ENCODE measurements at places on chromosomes 11 and 22.

GRCh38 chr22:35192129-35192918, 65.0 kb upstream of the HMGXB4 start:
- DNase-seq = no peak

DNA sequence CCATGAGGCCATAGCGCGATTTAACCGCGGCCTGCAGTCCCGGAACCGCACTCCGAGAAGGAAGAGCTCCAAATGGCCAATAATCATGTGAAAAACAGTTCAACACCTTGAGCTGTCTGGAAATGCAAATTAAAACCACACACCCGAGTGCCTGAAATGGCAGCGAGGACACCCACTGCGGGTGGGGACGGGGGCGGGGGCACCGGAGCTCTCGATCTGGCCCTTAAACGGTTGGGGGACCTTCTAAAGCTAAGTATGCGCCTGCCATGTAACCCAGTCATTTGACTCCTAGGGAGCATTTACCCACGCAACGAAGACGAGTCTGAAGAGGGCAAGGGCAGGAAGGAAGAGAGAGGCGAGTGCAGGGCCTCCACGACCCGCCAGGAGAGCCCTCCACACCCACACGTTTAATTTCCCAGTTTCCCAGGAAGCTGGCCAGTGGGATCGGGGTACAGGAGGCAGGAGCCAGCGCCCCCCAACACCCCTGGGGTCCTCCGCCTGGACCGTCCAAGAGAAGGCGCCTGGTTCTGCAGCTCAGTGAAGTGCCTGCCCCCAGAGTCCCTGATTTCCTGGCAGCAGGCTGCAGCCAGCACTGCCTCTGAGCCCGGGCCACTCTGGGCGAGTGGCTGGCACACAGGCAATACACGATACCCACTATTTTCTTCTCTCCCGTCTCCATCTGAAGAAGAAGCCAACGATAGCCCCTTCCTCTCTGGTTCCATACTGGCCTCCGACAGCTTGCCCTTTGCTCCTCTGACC, 1.7 kb downstream of the TTLL8 start:
- DNase-seq = no peak

GRCh38 chr11:57379732-57380131, 1.2 kb downstream of the PRG3 start:
- DNase-seq = no peak

GRCh38 chr11:2891326-2892214, 6.0 kb upstream of the CDKN1C start:
- DNase-seq = no peak

DNA sequence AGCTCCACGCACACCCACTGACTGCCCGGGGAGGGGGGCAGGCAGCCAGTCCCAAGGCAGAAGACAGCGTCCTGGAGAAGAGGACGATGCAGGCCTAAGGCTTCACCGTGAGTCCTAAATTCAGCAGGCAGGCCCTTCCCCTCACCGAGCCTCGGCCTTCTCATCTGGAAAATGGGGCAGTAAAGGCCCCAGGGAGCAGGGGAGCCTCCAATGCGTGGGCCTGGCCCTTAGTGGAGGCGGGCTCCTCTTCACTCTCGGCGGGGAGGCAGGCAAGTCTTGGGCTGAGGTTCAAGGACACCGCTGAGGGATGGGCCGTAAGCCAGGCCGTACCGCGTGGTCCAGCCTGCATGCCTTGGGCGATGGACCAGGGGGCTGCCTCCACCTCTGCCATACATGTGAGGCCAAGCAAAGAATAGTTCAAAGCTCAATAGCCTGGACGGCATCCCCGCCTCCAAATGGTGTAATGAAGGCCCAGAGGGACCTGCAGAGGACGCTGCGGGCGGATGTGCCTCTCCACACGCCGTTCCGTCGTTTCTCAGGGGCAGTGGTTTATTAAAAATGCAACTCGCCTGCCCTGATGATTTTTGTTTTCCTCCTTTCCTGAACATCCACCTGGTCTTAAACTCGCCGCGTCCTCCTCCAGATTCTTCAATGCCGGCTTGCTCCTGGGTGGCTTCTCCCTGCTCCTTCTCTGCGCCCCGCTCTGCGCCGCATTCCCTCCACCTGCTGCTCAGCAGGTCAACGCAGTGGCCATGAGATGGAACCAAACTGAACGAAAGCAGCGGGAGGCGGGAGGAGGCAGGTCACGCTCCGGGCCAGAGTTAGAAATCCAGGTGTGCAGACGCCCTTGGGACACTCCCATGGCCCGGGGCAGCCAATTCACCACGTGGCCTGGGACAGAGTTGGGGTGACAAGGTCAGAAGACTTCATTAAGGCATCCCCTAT, 627.8 kb downstream of the TBC1D22A start:
- DNase-seq = no peak

- DNase-seq = peak; percentile 71
Observed at GRCh38 chr11:46361283-46362155, 14.3 kb downstream of the DGKZ start.

DNA sequence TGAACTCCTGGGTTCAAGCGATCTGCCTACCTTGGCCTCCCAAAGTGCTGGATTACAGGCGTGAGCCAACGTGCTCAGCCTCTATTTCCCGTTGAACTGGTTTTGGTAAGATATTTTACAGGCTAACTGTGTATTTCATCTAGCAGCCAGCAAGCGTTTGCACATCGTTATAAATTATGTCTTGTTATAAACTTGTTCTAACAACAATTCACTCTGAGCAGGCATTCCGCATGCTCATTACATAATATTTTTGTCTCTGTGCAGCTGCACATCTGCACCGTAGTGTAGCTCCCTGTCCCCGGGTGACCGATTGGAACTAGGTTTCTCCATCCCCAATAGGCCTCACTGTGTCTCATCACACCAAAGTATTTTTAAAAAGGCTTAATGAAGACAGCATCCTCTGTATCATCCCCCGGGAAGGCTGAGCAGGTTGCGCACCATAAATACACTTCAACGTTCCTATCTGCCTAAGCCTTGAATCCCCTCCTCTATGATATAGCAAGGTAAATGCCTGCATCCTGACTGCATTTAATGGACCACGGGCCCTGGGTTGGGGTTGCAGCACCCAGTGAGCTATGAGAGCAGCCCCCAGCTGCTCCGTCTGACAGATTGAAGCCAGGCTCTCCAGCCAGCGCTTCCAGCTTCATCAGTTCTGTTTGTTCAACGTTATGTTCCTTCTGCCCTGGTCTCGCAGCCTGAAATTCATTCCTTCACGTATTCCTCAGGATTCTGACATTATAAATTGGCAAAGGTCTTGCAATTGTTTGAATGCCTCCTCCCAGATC, 47.7 kb downstream of the TST start:
- no peak for DNase-seq

GRCh38 chr11:15563054-15563453, 448.3 kb downstream of the INSC start:
- DNase-seq = no peak

DNA sequence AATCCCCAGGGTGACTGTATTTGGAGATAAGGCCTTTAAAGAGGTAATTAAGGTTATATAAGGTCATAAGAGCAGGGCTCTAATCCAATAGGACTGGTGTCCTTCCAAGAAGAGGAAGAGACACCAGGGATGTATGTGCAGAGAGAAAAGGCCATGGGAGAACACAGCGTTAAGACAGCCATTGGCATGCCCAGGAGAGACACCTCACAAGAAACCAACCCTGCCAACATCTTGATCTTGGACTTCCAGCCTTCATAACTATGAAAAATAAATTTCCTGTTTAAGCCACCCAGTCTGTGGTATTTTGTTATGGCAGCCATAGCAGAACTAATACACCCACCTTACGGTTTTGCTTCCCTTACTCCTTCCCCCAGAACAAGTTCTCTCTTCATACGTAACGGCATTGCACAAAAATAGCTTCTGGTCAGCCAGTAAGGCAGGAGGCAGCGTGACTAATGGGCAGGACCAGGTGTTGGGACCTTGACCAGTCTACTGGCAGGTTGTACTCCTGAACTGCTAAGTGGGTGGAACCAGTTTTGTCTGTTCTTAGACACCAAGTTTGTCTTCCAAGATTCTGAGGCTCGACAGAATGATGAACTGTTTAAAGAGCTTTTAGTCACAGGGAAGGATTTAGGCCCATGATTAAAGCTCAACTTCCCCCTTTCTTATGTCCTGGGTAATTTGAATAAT, 31.9 kb upstream of the UPB1 start:
- DNase-seq = no peak

DNA sequence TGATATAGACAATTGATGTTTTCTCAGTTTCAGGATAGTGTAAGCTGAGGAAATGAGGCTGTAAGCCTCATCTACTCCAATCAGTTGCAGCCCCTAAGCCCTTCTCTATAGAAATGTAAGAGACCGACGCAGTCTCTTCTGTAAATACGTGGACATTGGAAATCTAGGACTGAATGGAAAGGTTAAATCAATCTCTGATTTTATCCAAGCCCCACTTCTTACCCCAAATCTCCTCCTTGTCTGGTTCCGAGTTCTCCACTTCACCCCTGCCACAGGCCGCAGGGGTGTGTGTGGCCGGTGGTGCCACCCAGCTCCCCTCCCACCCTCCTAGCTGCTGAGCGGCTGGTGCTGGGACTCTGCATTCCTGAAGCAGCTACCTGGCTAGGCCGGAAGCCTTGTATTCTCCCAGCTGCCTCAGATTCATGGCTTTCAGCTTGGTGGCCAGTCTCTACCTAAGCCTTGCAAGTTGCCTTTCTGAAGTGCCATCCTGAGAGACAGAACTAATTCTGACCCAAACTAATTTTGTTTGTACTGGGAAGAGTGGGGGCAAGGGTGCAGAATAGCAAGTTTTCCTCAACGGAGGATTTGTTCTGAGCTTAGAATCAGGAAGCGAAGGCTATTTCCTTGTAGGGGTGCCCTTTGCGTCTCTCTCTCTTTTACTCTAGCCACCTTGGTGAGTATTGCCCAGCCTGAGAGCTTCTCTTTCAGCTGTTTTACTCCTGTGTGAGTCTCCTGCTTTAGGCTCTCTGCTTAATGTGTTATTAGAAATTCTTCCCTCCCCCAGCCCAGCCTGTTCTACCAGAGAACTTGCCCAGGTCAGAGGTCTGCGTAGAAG, 749 bp downstream of the VWA5A start:
- no peak for DNase-seq

- no peak for DNase-seq
Observed at GRCh38 chr11:77470504-77470903, 3.4 kb downstream of the PAK1 start.

GRCh38 chr11:75276186-75276585, 35.6 kb downstream of the TPBGL start:
- no peak for DNase-seq

- DNase-seq = no peak
Observed at GRCh38 chr11:32173977-32174376, 83.1 kb downstream of the RCN1 start.

DNA sequence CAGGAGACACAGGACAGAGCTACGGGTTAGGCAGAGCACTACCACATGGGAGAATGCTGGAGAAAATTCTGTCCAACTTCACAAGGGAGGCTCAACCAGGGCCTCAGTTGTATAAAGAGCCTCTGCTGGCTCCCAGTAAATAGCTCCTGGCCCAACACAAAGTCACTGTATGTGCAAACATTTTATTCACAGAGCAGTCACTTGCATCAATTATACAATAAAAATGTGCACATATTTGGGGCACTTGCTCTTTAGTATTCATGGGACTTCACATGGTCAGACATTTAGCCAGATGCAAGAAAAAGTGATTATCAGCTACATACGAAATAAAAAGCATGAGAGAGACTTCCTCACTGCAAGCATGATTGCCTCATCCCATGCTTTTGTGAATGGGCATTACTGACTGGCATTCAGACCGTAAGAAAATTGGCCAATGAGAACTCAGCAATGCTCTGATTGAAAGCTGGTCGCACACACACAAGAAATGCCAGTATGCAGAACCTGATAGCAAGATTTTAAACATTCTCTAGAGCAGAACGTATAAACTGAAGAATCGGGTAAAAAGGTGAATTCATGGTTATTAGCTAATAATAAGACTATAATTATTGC, 39.4 kb downstream of the BLID start:
- no peak for DNase-seq

DNA sequence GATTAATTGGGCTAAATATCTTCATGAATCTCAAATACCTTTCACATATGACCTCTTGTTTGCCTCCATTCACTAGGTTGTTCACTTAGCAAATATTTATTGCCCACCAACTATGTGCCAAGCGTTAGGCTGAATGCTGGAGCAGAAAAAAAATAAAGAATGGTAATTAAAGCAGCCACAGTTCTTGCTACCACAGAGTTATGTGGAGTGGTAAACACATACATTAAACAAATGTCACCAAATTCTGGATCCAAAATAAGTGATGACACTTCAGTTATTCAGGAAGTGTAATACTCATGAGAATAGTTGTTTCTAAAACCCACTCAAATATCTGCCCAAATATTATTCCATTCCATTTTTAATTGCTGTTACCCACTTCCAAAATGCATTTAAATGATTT, 128.4 kb downstream of the GRIA4 start:
- DNase-seq = no peak

DNA sequence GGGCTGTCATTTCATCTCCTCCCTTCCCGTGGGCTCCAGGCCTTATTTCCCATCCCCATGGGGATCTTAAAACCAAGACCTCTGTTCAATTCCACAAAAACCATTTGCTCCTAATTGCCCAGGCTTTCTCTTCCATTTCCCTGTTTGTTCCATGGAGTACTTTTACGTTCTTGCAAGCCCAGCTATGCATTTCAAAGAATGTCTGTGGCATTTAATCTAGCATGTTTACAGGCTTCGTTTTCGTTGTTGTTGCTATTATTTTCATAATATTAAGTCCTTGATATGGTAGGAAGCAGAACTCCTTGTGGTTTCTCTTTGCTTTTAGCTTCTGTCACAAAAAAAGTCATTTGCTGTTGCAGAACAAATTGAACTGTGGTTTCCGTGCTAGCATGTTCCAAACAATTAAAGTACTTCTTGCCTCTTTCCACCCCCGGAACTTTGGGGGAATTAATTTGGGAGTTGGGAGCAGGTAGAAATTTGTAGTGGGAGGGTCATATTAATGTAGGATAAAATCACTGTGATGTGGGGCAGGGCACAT, 68.1 kb upstream of the SLC22A12 start:
- DNase-seq = no peak

DNA sequence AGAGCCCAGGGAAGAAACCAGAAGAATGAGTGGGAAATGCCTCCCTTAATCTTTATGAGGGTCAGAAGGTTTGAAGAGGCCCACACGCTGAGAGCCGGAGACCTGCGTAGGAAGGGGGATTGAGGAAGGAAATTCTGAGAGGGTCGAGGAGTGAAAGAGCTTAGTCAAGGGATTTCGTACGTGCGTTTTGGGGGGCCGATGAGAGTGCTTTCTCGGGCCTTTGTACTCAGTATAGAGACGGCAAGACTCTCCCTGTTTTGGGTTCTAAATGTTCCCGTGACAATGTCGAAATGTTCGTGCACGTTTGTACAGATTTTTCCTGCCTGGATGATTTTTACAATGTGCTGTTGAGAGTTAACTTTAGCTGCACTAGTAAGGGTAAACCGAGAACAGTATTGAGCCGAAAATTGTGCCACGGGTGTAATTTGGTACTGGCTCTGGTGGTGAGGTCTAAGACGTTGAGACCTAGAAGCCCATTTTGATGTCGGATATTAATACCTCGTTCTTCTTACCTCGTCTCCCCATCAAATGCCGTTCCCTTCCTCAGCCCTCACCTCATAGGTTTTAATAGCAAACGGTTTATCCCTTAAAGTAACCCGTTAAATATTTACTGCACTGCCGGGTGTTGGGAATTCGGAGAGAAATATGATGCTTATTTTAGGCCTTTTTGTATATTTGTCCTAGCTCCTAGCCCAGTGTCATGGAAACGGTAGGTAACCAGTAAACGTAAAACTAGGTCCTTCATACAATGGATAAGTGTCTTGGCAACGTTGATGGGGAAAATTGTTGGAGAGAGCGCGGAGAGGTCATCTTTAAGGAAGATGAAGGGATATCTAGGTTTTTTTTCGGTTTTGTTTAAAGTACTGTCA, 734 bp downstream of the C11orf58 start:
- no peak for DNase-seq

GRCh38 chr11:2448661-2449547, 4.1 kb downstream of the KCNQ1 start:
- DNase-seq = no peak

GRCh38 chr22:32411402-32411801, 645 bp downstream of the RTCB start:
- DNase-seq = peak; percentile 32

All from stimulated activated CD4-positive, alpha-beta T cell treated with anti-CD3 and anti-CD28 coated beads, Interleukin-4, amount 100 ng/mL, for 24 hours (primary cell).